ENCODE measurements at places on chromosomes 12 and 14. TPM values are rescaled to one million over a fixed set of nuclear protein-coding genes. Genes with fewer than 3 reads are reported as not detected.

Gene GALNT16
- total RNA-seq = 0.12 TPM

DNA sequence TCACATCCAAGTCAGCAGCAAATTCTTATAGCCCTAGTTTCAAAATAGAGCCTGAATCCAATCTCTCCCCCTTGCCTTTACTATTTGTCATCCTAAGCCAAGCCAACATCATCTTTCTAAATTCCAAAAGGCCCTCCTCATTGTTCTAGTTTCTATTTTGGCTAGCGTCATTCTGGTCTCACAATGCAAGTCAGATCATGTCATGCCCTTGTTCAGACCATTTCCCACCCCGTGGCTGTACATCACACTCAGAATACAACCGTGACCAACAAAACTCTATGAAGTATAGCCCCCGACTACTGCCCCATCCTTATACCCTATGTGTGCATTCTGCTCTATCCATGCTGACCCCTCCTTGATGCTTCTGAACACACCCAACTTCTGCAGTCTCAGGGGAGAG is 12.3 kb upstream of the GNG2 start:
- no peak for DNase-seq

GRCh38 chr14:104935026-104935650 is 10.5 kb downstream of the PLD4 start:
- no peak for DNase-seq

DNA sequence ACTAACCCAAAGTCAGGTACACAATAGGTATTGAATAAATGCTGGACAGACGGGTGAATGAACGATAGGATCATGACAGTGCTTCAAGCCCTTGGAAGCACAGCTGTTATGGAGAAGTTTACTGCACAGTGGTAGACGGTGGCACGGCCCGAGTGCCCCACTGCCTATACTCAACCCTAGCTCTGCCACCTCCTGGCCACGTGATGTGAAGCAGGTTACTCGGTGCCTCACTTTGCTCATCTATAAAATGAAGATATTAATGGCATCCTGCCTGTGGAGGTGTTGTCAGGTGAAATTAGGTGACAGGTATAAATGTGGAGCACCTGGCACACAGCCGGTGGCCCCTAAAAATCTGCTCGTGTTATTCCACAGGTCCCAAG is 5.8 kb downstream of the ASB2 start:
- no peak for DNase-seq

DNA sequence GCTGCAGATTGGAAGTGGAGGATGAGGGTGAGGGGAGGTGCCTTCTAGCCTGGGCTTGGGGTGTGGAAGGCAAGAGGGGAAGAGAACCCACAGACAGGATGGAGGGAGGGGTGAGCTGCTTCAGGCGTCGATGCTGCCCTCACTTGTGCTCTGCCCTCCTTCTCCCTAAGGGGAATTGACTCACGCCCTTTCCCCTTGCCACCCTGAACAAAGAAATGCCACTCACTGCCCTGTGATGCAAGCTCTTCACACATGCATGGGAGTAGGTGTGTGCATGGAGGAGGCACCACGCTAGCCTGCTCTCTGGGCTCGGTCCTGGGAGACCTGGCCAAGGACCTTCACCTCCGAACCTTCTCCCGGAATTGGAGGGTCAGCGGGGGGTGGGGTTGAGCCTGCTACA is 35.7 kb upstream of the PRMT8 start:
- peak; percentile 52 for DNase-seq

DNA sequence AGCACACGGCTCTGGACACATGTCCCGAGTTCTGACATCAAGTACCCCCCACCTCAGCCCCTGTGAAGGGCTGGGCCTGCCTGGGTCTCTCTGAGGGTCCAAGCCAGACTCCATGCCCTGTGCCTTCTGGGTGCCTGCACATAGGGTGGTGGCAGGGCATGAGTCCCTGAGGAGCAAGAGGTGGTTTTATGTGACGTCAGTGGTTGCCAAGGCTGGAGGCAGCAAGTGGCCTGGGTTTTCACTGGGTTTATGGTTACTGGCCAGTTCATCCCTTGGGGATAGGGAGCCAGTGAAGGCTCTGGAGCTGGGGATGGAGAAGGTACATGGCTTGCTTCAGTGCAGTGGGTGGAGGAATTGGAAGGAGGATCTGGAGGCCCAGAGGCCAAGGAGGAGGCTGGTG is 51.1 kb upstream of the EML1 start:
- no peak for DNase-seq

DNA sequence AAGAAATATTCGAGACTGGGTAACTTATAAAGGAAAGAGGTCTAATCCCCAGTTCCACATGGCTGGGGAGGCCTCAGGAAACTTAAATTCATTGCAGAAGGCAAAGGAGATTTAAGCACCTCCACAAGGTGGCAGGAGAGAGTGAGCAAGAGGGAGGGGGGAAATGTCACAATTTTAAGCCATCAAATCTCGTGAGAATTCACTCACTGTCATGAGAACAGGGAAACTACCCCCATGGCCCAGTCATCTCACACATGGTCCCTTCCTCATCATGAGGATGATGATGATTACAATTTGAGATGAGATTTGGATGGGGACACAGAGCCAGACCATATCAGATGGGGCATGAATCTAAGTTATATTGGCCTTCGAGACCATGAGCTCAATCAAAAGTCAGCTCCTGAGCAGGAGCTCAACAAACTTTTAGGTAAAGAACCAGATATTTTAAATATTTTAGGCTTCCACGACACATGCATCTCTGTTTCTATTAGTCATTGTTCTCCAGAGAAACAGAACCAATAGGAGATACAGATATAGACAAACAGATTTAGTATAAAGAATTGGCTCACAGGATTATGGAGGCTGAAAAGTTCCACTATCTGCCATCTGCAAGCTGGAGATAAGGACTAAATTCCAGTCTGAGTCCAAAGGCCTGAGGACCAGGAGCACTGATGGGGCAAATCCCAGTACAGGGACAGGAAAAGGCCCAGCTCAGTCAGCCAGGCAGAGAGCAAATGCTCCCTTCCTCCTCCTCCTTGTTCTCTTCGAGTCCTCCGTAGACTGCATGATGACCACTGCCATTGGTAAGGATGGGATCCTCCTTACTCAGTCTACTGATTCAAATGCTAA is 24.9 kb downstream of the DGLUCY start:
- DNase-seq = peak; percentile 31

- no peak for DNase-seq
These were observed 11.6 kb upstream of the FOXN3 start for GRCh38 chr14:89428546-89429198.

GRCh38 chr14:20204721-20205120 is 14.0 kb downstream of the OR11G2 start:
- DNase-seq = no peak

Data from RPMI7951 (cell line).